ENCODE measurements at places on chromosomes 5 and 9. TPM values are rescaled to one million over a fixed set of nuclear protein-coding genes. Genes with fewer than 3 reads are reported as not detected.

GRCh38 chr9:116646661-116647514 is 40.2 kb upstream of the TRIM32 start:
- no peak overlapping the region for H3K4me3 ChIP-seq
- H3K27ac ChIP-seq = no peak overlapping the region
- DNase-seq = no peak
- H3K4me1 ChIP-seq = no peaks in the 10 kb centered on the region

DNA sequence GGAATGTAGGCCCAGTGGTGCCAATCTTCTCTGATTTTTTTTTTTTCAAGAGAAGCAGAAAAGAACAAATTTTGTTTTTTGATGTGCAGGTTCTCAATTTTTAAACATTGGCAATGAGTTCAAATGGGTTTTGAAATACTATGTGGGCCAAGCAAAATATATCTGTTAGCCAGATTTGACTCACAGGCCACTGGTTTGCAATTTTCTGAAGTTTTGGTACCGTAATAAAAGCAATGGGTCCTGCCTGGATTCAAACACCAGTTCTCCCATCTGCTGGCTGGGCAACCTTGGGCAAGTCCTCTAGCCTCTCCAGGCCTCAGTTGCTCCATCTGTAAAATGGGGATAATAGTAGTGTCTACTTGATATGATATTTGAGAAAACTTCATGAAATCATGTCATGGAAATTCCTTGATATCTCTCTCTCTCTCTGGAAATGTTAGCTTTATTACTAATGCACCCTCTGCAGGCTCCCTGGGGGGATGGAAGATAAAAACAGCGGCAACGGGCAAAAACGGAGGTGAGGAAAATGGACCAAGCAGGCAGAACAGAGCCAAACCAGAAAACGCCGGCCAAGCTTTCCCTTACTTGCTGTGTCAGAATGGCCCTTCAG is 63.4 kb downstream of the SMIM23 start:
- H3K4me3 ChIP-seq = no peak overlapping the region
- no peak overlapping the region for H3K27ac ChIP-seq
- H3K4me1 ChIP-seq = no peaks in the 10 kb centered on the region
- no peak for DNase-seq
- H3K27me3 ChIP-seq = no peaks in the 10 kb centered on the region
- H3K36me3 ChIP-seq = peaks cover 5% of the 10 kb centered on the region

GRCh38 chr5:83256091-83256780 is 178.9 kb downstream of the XRCC4 start:
- no peak for DNase-seq
- no peak overlapping the region for H3K27ac ChIP-seq
- no peak overlapping the region for H3K4me3 ChIP-seq
- no peaks in the 10 kb centered on the region for H3K4me1 ChIP-seq
- H3K27me3 ChIP-seq = no peaks in the 10 kb centered on the region
- peaks cover 15% of the 10 kb centered on the region for H3K36me3 ChIP-seq

DNA sequence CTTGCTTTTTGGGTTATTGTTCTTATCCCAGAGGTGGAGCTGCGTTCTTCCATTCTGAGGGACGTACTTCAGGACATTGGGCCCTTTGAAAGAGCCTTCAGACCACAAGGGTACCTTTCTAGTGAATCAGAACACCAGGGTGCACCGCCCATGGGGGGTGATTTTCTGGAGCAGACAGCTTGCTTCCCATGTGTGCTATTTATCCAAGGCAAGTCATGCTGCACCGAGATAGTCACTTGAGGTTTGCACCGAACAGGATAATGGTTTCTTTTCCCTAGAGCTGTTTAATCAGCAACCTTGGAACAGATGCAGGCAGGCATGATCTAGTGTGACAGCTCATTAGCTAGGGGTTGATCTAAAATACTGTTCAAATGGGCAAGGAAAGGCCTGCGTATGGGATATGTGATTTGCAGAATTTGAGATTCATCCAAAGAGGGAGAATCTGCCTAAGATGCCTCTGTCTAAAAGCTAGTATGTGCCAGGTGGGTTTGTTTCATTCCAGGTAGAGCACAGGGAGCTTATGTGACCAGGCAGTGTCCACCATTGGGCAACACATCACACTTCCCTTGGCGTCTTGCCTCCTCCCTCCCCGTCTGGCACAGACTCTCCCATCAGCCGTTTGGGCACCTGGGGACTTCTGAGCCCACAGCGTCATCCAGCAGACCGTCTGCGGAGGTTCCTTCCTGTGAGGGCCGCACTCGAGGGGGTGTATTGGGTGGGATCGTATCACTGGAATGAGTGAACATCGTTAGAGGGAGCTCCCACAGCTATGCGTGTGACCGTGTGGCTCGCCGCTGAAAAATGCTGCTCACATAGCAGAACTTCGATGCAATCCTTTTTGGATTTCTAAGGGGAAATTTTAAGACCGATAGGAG is 23.0 kb downstream of the ABL1 start:
- DNase-seq = no peak
- H3K36me3 ChIP-seq = peaks cover 62% of the 10 kb centered on the region
- H3K4me3 ChIP-seq = no peak overlapping the region
- no peaks in the 10 kb centered on the region for H3K27me3 ChIP-seq
- no peaks in the 10 kb centered on the region for H3K4me1 ChIP-seq

GRCh38 chr9:123067136-123067535 is 33.7 kb downstream of the GPR21 start:
- no peak overlapping the region for H3K4me3 ChIP-seq
- no peak for DNase-seq
- H3K4me1 ChIP-seq = peaks cover 3% of the 10 kb centered on the region
- H3K27me3 ChIP-seq = no peaks in the 10 kb centered on the region
- H3K36me3 ChIP-seq = peaks cover 66% of the 10 kb centered on the region

The HNRNPH1 gene
- 1,210 TPM for total RNA-seq
